ENCODE measurements at places on chromosomes 6 and 20. TPM values are rescaled to one million over a fixed set of nuclear protein-coding genes. Genes with fewer than 3 reads are reported as not detected.

Gene SCGN
- not detected for total RNA-seq

Gene PNLDC1
- total RNA-seq: 0.06 TPM

Gene RIPOR2
- total RNA-seq: 1.1 TPM

Gene BCAS1
- total RNA-seq: not detected

Gene KCNK5
- 5.7 TPM for total RNA-seq

Gene SLC17A1
- not detected for total RNA-seq

Gene NKX2-4
- not detected for total RNA-seq

Gene IL20RA
- not detected for total RNA-seq

Data from neural progenitor cell (in vitro differentiated cells).